ENCODE measurements at places on chromosomes 3 and 15.

DNA sequence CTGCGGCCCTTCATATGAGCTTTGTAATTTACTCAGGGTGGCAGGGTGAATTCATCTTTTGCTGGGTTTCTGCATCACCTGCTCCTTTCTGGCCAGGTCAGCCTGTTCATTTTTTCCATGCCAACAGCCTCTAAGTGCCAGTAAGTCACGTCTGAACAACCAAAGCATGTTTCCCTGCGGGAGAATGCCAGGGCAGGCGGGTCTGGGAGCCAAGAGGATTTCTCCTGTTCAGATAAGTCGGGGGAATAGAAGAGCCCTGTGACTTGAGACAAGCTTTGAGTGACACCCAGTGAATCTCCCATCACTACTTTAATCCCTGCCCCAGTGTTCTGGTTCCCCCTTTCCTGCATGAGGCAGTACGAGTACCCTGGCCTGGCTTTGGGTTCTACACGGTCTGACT lies 153.1 kb downstream of the PGPEP1L start:
- DNase-seq, result no peak

DNA sequence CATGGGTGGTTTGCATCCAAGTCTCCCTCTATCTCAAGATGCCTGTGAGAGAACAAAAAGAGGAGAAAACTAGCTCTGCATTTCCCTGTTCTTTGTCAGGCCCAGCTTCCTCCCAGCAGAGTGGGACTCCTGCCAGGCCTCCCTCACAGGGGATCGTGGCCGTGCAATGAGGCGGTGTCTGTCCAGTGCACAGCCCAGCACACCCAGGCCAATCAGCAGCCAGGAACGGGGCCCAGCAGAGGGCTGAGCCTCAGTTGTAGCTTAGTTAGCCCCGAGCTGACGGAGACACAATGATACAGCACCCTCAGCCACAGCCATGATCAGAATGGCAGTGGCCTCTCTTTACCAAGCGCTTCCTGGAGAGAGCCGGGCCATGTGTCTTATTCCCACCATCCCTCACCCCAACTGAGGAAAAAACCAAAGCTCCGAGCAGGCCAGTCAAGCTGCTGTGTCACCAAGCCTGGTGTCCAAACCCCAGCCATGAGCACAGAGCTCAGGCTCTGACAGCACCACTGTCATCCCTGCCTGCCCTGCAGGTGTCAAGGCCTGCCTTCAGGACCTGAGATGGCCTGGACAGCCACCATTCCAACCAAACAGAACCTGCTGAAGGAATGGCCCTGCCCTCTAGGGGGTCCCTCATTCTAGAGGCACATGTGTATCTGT lies 71.1 kb downstream of the DNAJB8 start:
- no peak for DNase-seq

- DNase-seq, result no peak
Measured at GRCh38 chr15:92714077-92714476, 58.5 kb upstream of the FAM174B start.

DNA sequence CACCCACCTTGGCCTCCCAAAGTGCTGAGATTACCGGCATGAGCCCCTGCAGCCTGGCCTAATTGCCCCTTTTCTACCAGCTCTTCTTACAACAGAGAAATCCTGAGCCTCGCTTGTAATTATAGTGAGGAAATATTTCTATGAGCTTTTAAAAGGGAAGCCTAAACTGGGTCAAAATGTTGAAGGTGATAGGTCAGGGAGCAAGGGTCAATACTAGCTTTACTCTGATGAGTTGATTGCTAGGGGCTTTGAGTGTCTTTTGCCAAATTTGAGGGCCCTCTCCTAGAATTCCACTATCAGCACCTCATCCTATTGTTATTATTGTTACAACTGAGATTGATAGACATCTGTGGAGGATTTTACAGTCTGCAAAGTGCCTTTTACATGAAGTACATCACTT lies 62.4 kb upstream of the PIAS1 start:
- no peak for DNase-seq

DNA sequence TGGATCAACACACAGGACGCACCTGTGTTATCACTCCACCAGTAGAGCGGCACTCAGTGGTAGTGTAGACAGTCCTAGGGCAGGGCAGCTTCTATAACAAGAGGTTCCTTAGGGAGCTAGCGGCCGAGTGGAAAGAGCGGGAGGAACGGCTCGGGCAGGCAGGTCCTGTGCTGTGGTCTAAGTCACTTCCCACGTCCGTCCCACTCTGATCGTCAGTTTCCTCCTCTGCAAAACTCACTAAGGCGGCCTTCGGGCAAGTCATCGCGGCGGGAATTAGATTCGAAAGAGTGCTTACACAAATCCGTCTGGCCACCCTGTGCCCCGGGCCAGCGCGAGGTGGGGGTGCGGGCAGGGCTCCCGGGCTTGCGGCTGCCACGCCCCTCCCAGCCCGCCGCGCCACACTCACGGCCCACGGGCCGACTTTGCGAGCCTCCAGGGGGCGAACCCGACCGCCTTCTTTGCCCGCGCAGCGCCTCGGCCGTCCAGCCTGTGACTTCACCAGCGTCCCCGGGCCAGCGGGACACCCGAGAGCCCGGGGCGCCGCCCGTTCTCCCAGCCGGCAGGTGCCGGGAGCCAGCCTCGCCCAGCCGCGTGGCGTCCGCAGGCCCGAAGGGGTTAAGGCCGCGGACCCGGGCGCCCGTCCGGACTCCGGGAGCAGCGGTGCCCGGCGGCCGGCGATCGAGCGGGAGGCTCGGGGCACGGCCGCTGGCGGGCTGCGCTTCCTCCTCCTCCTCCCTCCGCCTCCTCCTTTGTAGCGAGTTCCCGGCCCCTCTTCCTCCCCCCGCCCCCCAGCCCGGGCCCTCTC lies 416 bp upstream of the CORO2B start:
- DNase-seq, result no peak

GRCh38 chr15:51448622-51449399 lies 107.4 kb downstream of the GLDN start:
- no peak for DNase-seq

DNA sequence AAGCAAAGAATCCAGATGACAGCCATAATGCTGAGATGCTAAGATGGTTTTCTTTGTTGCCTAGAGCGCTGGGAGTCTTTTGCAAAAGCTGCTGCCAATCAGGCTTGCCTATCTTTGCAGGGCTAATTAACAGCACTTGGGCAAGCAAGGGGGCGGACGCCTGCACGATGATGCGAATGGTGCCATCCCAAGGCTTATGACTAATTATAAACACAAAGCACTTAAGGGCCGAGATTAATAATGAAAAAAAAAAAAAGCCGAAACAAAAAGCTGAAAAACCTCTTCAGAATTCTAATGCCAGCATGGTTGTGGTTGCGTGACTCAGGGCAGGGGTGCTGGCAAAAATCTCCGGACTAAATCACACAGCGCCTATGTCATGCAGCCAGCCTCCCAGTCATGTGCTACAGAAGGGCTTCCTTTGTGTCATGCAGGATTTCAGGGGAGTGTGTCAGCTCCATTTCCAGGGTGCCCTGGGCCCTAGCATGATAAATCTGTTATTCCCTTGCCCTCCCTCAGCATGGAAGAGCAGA lies 185.0 kb upstream of the ANKRD28 start:
- no peak for DNase-seq

All from esophagus squamous epithelium (tissue), 5 donors.